Cortex of kidney (tissue), 1 donor: ENCODE measurements at places on chromosomes 7 and 10.

- no peak for DNase-seq
Measured at GRCh38 chr10:32582946-32583345, 137.0 kb downstream of the CCDC7 start.

GRCh38 chr7:121500360-121501058, 104.4 kb upstream of the FAM3C start:
- no peak for DNase-seq

DNA sequence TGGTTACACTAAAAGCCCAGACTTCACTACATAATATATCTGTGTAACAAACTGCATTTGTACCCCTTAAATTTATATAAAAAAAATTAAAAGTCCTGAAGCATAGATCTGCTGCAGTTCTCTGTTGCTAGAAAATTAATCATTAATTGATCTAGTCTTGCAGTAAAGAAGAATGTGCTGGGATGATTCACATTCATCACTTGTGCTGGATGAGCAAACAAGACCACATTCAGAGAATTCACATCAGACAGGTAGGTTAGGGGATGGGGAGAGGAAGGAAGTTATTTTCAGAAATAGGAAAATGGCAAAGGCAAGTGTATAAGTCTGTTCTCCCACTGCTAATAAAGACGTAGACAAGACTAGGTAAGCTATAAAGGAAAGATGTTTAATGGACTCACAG, 1019.0 kb downstream of the KCNMA1 start:
- no peak for DNase-seq

- no peak for DNase-seq
Measured at GRCh38 chr7:33137103-33137502, 7.7 kb downstream of the BBS9 start.

- no peak for DNase-seq
Measured at GRCh38 chr7:832167-832967, at the start of gene SUN1. SUN1 (plus strand) TSS chr7:832476; CDS start chr7:832525, 49 bp downstream.

- no peak for DNase-seq
Measured at GRCh38 chr10:117464176-117464575, 78.4 kb upstream of the EMX2 start.
